ENCODE measurements at places on chromosomes 2 and 18. TPM values are rescaled to one million over a fixed set of nuclear protein-coding genes. Genes with fewer than 3 reads are reported as not detected.

- DNase-seq = peak; percentile 66
Measured at GRCh38 chr2:189466656-189467055, 25.4 kb downstream of the WDR75 start.

DNA sequence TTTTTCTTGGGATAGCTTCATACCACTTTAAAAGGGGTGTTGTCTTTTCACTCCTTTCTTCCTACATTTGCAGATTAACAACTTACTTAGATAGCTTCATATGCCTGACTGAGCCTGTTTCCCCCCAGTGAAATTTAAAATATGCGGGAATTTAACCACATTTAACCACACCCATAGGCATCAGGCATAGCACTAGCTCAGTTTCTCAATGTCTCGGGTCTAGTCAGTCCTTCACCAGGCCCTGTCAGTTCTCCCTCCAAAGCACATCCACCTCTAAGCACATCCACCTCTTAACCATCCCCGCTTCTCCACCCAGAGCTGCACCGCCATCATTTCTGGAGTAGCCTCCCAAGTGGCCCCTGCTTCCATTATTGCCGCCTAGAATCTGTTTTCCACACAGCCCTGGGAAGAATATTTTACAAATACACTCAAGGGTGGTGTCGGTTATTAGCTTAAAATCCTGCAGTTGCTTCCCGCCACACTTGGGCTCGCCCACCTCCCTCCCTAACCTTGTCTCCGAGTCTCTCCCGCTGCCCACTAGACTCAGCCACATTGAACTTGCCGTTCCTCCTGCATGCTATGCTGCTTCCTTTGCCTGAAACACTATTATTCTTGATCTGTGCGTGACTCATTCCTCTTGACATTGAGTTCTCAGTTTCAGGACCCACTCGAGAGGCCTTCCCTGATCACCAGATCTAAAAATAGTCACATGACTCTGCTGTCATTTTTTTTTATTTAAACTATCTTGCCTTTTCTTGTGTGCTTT lies 68.3 kb downstream of the SPTBN1 start:
- DNase-seq = peak; percentile 57

DNA sequence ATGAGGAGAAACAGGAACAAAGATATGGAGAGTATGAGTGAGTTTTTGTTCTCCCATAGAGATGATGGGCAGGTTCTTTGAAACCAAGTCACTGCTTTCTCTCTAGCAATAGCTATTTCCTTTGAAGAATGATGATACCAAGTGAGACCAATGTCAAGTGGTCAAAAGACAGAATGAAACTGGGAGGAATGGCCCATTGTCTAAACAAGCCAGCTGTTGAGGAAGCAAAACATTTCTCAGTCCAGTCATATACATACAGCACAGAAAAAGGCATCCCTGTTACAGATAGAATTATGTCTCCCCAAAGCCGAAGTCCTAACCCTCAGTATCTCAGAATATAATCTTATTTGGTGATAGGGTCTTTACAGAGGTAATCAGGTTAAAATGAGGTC lies 66.1 kb upstream of the EPC2 start:
- DNase-seq = no peak

- no peak for DNase-seq
Measured at GRCh38 chr18:74148543-74149070, 284 bp downstream of the TIMM21 start.

The FAM228A gene
- polyA plus RNA-seq = 0.86 TPM

- no peak for DNase-seq
Measured at GRCh38 chr2:132936261-132936660, 266.3 kb upstream of the LYPD1 start.

DNA sequence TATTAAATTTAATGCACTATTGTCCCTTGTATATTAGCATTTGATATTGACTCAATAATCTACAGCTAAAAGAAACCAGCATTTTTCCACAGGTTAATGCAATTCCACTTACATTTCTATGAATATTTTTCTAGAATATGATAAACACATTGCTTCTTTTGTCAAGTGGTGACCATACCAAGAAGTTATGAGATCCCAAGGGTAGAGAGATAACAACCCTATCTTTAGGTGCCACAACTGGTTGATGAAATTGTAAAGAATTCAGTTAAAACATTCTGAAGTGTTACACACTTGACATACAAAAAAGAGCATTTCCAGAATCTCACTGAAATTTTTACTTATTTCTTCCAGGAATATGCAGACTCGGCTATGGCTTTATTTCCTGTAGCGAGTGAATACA lies 56.0 kb downstream of the ABCG8 start:
- no peak for DNase-seq

DNA sequence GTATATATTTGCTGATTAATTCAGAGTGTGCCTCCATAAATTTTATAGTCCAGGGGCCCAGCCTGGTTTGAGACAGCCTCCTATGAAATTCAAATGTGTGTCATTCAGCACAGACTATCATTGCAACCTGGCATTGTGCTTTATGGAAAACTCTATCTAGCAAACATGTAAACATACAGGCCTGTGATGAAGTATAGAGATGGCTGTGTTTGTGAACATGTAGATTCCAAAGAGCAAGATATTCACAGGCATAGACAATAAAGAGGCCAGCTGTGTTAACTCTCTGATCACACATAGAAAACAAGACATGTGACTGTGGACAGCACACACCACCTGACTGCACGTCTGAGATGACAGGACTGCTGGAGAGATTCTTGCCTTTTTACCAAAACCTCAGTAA lies 297.9 kb downstream of the EN1 start:
- DNase-seq = no peak

The MAP2 gene
- 5.8 TPM for polyA plus RNA-seq

DNA sequence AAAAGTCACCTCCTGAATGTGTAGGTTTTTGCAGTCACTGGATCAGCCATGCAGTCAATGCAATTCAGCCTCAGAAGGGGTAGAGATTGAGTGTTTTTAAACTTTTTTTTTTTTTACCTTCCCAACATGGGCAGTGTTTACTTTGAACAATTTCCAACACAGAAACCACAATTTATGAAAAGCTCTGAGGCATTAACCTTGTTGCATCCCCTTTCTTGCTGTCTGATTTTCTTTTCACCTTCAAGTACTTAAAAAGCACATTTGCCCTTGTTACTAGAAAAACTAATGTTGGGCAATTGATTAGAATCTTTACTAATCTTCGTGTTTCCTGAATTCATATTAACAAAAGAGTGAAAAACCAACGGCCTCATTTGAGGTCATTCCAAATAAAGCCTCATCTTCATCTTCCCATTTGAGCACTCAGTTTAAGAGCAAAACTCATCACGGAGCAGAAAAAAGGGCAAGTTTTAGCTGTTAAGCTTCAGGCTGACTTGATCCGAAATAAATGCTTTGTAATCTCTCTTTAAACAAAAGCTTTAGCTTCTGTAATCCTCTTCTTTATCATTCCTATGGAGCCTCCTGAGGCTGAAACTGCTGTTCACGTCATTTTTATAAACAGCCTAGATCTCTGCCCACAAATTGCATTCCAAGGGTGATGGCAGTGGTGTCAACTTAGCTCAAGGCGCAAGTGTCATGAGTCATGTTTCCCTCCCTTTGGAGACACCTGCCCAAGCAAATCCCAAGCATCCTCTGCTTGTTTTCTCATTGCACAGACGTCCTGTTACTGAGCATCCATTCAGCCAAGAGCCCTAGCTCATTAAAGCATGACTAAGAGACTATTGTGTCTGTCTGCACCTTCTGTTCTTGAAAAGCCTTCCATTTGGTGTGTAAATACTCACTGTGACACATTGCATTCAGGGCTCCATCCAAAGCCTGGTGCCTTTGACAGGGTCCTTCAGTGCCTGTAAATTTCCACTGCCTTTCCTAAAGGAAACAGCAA lies 107.7 kb downstream of the HNMT start:
- peak; percentile 41 for DNase-seq

The C2orf72 gene
- polyA plus RNA-seq = 64.1 TPM

GRCh38 chr18:47919916-47920315 lies 10.5 kb downstream of the SMAD2 start:
- no peak for DNase-seq

The RBM44 gene
- 0.47 TPM for polyA plus RNA-seq

- no peak for DNase-seq
Measured at GRCh38 chr2:138504546-138505235, 3.1 kb downstream of the SPOPL start.

DNA sequence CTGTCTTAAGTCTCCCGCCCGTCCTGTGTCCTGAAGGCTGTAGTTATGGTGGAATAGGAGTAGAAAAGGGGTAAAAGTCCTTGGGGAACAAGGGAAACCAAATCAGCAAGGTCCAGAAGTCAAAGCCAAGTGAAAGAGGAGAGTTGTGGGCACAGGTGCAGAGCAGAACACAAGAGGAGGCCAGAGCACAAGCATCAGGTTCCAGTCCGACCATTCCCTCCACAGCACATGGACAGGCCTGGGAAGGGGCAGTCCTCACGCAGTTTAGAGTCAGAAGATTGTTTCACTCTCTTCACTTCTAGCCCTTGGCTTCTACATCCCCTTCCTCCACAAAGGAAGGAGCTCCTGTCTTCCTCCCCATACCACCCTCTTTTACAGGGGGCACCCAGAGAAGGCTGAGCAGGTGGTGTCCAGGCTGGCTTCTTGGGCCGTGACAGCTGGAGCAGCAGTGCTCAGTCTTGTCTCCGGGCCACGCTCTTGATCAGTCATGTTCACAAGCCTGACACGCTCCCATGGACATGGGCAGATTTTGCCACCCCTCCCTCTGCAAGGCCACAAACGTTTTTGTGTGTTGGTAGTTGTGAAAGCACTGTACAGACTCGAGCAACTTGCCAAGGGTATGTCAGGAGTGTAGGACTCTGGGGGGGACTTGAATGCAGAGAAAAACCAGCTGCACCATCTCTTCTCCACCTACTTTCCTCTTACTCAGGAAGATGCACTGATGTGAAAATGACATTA lies 138.5 kb upstream of the DAPL1 start:
- DNase-seq = no peak

The TIA1 gene
- polyA plus RNA-seq = 64.8 TPM

The TWIST2 gene
- polyA plus RNA-seq = 13.5 TPM

DNA sequence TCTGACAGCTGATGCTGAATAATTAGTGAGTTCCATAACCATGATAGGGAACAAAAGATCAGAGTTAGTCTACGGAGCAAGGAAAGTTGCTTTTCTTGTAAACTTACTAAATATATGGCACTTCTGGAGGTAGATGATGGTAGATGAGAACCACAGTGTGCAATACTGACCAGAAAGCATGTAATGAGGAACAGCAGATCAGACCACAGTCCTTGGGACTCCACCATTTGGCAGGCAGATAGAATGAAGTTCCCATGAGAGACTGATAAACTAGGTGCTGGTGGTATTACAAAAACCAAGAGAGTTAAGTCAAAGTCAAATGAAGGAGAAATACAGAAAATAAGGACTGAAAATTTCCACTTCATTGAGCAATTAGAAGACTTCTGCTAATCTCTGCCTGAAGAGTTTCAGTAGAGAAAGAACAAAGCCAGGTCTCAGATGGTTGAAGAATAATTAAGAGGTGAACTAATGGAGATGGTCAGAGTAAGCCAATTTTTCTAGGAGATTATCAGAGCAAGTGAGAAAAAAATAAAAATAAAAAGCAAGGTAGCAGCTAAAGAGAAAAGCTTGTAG lies 10.4 kb downstream of the CERKL start:
- DNase-seq = no peak

GRCh38 chr18:78739115-78739514 lies 240.5 kb upstream of the SALL3 start:
- no peak for DNase-seq

DNA sequence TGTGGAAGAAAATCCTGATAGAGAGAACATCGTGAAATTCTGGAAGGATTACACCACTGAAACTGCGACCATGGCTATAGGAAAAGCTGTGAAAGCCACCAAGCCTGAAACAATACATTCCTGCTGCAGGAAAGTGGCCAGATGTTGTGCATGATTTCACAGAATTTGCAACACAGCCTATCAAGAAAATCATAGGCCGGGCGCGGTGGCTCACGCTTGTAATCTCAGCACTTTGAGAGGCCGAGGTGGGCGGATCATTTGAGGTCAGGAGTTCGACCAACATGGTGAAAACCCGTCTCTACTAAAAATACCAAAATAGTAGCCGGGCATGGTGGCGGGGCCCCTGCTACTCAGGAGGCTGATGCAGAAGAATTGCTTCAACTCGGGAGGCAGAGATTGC lies 360.2 kb downstream of the CDH7 start:
- no peak for DNase-seq

The DCDC2C gene
- not detected for polyA plus RNA-seq

The IL36RN gene
- polyA plus RNA-seq = 0.23 TPM

- DNase-seq = no peak
Measured at GRCh38 chr2:227152093-227152766, 11.8 kb downstream of the COL4A4 start.

DNA sequence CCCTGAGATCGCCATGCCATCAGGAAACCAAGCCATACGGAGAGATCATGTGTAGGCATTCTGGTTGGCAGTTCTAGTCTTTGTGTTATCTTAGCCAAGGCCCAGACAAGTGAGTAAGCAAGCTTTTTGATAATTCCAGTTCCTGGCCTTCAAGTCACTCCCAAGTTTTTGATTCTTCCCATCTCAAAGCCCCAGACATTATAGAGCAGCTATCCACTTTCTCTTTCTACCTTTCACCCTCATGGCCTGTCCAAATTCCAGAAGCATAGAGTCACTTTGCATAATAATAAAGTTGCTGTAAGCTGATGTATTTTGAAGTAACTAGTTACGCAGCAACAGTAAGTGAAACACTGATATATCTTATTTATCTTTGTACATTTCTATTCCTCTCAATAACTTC lies 26.8 kb upstream of the IL1RL1 start:
- no peak for DNase-seq

GRCh38 chr2:66957198-66957597 lies 439.9 kb upstream of the ETAA1 start:
- DNase-seq = no peak

The MTCL1 gene
- 10.6 TPM for polyA plus RNA-seq

The IL1B gene
- 1.2 TPM for polyA plus RNA-seq

DNA sequence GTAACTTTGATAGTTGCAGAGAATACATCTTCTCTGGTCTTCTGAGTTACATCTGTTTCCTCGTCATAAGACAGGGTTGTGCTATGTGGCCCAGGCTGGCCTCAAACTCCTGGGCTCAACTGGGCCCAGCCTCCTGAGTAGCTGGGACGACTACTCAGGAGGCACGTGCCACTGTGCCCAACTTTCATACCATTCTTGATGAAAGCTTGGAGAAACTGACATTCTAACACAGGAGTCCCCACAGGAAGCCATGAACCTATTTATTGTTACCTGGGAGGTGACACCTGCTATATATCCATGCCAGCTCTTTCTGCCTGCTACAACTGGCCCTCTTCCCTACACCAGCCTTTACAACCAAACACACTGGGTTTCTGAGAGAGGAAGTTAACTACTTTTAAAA lies 19.1 kb downstream of the EIF2AK3 start:
- no peak for DNase-seq

DNA sequence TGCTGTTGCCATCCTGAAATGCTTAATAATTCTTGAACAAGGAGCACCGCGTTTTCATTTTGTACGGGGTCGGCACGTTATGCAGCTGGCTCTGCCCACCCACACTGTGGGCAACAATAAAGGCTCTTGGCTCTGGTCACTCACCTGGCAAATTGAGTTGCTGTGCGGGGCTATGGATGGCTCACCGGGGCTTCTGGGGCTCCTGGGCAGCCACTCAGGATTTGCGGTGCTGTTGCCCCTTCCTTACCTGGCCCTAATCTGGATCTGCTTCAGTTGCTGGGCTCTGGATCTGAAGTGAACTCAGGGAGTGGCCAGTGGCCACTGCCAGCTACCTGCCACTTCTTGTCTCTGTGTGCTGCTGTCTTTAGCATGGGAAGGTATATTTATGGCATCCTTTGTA lies 22.7 kb downstream of the RHOB start:
- no peak for DNase-seq

Data from hepatocyte (in vitro differentiated cells).